GM04504 (cell line): ENCODE measurements at places on chromosomes 1 and 21.

GRCh38 chr21:44334329-44335030 is 4.7 kb downstream of the CFAP410 start:
- no peak for DNase-seq

GRCh38 chr1:160204526-160205241 is 500 bp upstream of the PEA15 start:
- no peak for DNase-seq

DNA sequence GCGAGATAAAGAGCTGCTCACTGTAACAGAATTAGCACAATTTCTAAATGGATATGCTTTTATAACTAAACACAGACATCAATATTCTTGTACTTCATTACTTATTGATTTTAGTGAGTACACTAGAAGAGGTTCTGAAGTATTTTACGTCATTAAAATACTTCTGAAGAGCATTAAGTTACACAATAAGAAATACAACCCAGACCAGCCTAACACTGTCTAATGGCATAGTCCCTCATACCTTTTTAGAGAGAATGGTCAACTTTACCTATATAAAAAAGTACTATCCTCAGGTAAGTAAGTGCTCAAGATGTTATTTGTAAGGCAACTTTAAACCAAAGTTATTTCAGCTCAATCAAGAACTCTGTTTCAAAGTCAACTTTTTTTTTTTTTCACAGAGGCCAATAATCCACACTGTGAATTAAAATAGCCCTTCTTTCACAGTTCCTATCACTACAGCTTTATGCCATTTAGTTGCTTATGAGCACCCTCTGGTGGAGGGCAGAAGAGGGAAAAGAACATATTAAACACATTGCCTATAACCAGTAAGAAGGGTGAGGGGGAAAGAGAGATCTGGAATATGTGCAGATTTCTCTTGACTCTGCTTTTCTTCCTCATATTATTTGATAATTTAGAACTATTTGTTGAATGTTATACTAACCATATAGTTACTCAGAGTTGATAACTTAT is 182.1 kb upstream of the DMRTA2 start:
- peak; percentile 14 for DNase-seq

DNA sequence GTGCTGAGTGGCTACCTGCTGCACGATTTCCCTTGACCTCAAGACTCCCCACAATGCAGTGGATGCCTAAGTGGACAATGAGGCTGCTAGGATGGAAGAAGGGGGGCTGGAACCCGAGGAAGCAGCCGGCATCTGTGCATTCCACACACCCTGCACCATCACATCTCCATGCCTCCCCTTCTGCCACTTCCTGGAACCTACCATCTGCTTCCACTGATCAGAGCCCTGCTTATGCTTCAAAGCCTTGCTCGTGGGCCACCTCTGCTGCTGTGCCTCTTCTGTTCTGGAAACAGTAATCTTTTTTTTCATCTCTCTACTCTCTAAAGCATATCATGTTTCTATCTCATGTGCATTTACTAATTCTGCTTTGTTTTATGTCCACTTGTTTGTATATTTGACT is 66.2 kb upstream of the WDR26 start:
- DNase-seq, result no peak

GRCh38 chr1:244074559-244075171 is 23.6 kb downstream of the ZBTB18 start:
- no peak for DNase-seq

GRCh38 chr1:35188578-35189392 is 4.2 kb downstream of the SFPQ start:
- DNase-seq, result no peak

DNA sequence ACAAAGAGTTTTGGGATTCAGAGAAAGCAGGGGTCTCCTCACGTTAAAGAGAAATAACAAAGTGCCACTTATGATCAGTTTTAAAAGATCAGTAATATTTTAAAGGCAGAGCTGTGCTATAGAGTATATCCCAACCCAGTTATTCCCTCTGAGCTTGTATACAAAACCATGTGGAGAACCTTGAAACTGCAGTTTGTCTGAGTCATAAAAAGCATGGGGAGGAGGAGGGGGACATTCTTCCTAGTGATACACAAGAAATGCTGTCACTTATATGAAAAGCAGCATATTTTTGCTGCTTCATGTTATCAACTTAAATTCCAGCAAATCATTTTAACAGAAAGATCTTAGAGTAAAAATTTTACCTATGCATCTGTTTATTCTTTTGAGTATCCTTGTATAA is 244.5 kb downstream of the GPR52 start:
- no peak for DNase-seq

DNA sequence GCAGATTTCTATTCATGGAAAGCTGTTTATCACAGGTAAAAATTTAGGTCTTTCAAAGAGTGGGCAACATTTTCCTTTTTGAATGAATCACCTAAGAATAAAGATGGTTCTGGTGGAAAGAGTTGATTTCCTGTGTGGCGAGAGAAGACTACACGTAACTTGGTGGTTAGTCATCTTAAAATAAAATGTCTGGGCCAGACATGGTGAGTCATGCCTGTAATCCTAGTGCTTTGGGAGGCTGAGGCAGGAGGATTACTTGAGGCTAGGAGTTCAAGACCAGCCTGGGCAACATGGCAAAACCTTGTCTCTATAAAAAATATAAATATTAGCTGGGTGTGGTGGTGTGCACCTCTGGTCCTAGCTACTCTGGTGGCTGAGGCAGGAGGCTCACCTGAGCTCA is 65.7 kb downstream of the DISP1 start:
- peak; percentile 11 for DNase-seq

GRCh38 chr1:156500543-156500792 is at the start of gene MEF2D:
MEF2D (minus strand) TSS chr1:156500775; CDS start chr1:156483292, 17,483 bp downstream.
- DNase-seq, result no peak

DNA sequence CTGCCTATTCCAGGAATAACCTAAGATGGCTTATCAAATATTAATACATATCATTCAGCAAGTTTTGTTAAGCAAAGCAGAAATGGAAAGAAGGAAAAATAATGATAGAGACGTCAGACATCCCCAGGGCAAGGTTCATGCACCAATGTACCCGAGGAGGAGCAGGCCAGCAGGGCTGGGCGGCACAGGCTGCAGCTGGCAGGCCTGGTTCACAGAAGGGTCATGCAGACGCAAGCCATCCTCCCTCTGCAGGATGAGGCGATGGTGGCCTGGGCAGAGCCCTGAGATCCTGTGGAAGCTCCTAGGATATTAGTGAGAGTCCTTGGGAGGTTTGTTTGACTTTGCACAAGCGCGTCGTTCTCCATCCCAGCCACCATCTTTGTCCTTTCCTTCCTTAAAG is 30.0 kb downstream of the BATF3 start:
- DNase-seq, result no peak

- DNase-seq, result no peak
Measured at GRCh38 chr21:17979763-17980162, 160.6 kb upstream of the C21orf91 start.

- DNase-seq, result no peak
Measured at GRCh38 chr1:159775716-159776115, 5.0 kb upstream of the DUSP23 start.

GRCh38 chr21:46194374-46195334 is 10.4 kb upstream of the SPATC1L start:
- DNase-seq, result no peak

DNA sequence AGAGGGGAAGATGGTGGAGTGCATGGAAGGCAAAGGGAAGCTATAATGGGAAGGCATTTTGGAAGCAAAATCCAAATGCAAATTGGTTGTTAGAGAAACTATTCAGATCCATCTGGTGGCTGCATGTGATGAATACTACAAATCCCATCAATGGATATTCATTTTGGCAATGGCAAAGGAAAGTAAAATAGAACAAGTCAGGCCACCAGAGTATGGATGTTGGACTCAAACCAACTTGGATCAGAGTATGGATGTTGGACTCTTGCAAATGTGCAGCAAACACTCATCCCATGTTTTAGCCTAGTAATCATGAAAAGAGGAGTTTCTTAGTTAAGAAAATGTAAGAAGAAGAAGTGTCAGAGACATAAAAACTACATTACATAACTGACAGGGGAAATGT is 289.6 kb upstream of the DAB1 start:
- DNase-seq, result no peak

DNA sequence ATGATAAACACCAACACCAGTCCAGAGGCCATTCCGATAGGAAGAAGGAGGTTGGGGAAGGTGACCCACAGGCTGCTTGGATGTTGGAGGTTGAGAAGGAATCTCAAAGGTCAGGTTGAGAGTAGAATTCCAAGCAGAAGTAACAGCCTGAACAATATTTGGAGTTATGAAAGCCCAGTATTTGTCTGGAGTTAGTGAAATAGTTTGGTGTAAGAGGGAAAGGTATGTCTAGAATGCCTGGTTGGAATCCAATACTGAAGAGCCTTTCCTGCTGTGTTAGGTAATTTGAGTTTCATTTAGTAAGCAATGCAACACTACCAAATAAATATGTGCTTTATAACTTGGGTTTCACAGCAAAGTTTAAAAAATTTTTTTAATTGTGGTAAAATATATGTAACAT is 70.5 kb upstream of the MCOLN3 start:
- no peak for DNase-seq
